ENCODE measurements at places on chromosomes 11 and 22. TPM values are rescaled to one million over a fixed set of nuclear protein-coding genes. Genes with fewer than 3 reads are reported as not detected.

The RAG2 gene
- not detected for total RNA-seq

The OVOL1 gene
- 0.05 TPM for total RNA-seq

The OR51B5 gene
- total RNA-seq = not detected

The SPON1 gene
- 0.87 TPM for total RNA-seq

The GAL gene
- 3.6 TPM for total RNA-seq

The UPK3A gene
- not detected for total RNA-seq

The CNTF gene
- 3.5 TPM for total RNA-seq

The CSNK2A3 gene
- 1.1 TPM for total RNA-seq

The RAB36 gene
- total RNA-seq = 0.61 TPM

The TRIM51 gene
- total RNA-seq = not detected

The KCNJ1 gene
- total RNA-seq = not detected

The A4GALT gene
- not detected for total RNA-seq

The CDC42EP2 gene
- 1.9 TPM for total RNA-seq

The DERL3 gene
- 5.7 TPM for total RNA-seq

The CRYBB2 gene
- 0.58 TPM for total RNA-seq

The CADM1 gene
- 1.2 TPM for total RNA-seq

The SEPTIN3 gene
- 0.68 TPM for total RNA-seq

The CCS gene
- total RNA-seq = 24.5 TPM

The SNRPD3 gene
- total RNA-seq = 210 TPM

The EHF gene
- 0.40 TPM for total RNA-seq

The SRPRA gene
- total RNA-seq = 214 TPM

The MS4A1 gene
- 1.4 TPM for total RNA-seq

The OR2AG2 gene
- not detected for total RNA-seq

The RRAS2 gene
- 53.8 TPM for total RNA-seq

The FHIP1B gene
- 21.5 TPM for total RNA-seq

The OR5A1 gene
- total RNA-seq = not detected

The NXPE2 gene
- not detected for total RNA-seq

The SLN gene
- total RNA-seq = not detected

The PIK3IP1 gene
- 7.3 TPM for total RNA-seq

The CAVIN3 gene
- total RNA-seq = 8.6 TPM

The GDPD4 gene
- total RNA-seq = not detected

The ROM1 gene
- total RNA-seq = 5.8 TPM

The HBG1 gene
- 1.5 TPM for total RNA-seq

The NAP1L4 gene
- total RNA-seq = 201 TPM

The OR8G1 gene
- total RNA-seq = not detected

The APOBEC3B gene
- total RNA-seq = 1.1 TPM

The FLRT1 gene
- total RNA-seq = not detected

The DDX25 gene
- not detected for total RNA-seq

The PRPF19 gene
- total RNA-seq = 311 TPM

The MMP27 gene
- total RNA-seq = not detected

The MALAT1 gene
- total RNA-seq = 3,753 TPM

The DYNC2H1 gene
- 0.98 TPM for total RNA-seq

The CREB3L1 gene
- 0.27 TPM for total RNA-seq

The FAR1 gene
- total RNA-seq = 46.5 TPM

The GRK3 gene
- total RNA-seq = 6.7 TPM

The KIF18A gene
- total RNA-seq = 4.0 TPM

The APOBEC3H gene
- 0.82 TPM for total RNA-seq

The COPB1 gene
- total RNA-seq = 123 TPM

The CARNS1 gene
- 1.4 TPM for total RNA-seq

The CCDC134 gene
- total RNA-seq = 18.4 TPM

The CPT1A gene
- 15.8 TPM for total RNA-seq

The TUG1 gene
- 43.6 TPM for total RNA-seq

The NXPE4 gene
- total RNA-seq = not detected

The MS4A15 gene
- not detected for total RNA-seq

The OR52L1 gene
- total RNA-seq = not detected

The TP53I11 gene
- total RNA-seq = 13.5 TPM

The OR4D5 gene
- total RNA-seq = not detected

The FAM89B gene
- total RNA-seq = 27.4 TPM

The TCN2 gene
- total RNA-seq = 0.46 TPM

The OR8H2 gene
- not detected for total RNA-seq

Data from activated T-cell treated with anti-CD3 and anti-CD28 coated beads, Interleukin-2, amount 50 U/mL, for 4 hours (primary cell).